ENCODE measurements at places on chromosomes 2 and 18. TPM values are rescaled to one million over a fixed set of nuclear protein-coding genes. Genes with fewer than 3 reads are reported as not detected.

DNA sequence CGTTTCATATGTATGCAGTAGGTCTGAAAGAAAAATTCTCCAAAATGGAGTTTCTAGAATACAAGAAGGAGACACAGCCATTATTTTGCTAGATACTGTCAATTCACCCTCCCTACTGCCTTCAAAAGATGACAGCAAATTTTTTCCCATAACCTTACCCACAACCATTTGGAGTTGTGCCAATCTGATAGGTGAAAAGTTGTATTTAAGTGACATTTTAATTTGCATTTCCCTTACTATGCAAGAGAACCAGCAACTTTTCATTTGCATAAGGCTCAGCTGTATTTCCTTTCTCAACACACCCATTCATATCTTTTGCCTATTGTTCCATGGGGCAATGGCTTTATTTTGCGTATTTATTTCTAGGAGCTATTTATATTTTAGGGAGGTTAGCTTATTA lies 31.4 kb upstream of the IL18RAP start:
- DNase-seq, result no peak

GRCh38 chr2:33406622-33407021 lies 69.8 kb upstream of the RASGRP3 start:
- no peak for DNase-seq

- DNase-seq, result no peak
Observed at GRCh38 chr2:71685941-71686611, 232.7 kb downstream of the DYSF start.

Gene PSMA8
- total RNA-seq, result not detected

- DNase-seq, result no peak
Observed at GRCh38 chr2:170368370-170368769, 190.4 kb downstream of the MYO3B start.

Measured in mucosa of gallbladder (tissue), 1 donor.